ENCODE measurements at places on chromosomes 4 and X. TPM values are rescaled to one million over a fixed set of nuclear protein-coding genes. Genes with fewer than 3 reads are reported as not detected.

DNA sequence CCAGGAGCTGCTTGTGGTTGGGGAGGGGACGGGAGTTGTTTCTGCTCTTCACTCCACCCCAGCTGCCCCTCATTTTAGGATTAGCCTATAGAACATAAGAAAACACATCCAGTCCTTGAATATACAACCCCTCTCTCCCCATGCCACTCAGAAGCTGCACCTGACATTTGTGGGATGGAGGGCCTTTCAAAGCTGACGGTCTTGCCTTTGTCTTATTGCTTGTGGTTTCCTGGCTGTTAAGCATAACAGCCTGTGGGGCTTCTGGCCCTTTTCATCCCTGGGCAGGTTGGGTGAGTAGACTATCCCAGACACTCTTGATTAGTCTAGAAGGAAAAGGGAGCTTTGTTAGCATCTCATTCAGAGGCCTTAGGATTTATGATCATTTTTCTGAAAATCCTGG, 407.6 kb upstream of the BOD1L1 start:
- DNase-seq: no peak

The TLR2 gene
- total RNA-seq: 6.6 TPM

- DNase-seq: no peak
Observed at GRCh38 chr4:60619531-60620305, 580.4 kb upstream of the ADGRL3 start.

- DNase-seq: no peak
Observed at GRCh38 chrX:20231598-20231997, 35.1 kb downstream of the RPS6KA3 start.

DNA sequence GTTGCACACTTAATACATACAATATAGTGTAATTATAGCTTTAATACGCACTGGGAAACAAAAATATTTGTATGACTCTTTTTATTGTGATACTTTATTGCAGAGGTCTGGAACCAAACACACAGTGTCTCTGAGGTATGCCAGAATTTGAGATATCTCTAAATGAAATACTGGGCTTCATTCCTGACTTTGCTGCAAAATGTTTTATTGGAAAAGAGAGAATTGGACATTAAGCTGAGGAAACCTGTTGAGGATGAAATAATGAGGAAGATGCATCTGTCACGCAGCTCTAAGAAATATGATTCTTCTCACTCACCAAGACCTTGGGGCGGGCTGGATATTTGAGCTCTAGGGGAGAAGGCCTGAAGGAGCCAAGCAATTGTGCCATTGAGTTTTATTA, 242.1 kb downstream of the CPE start:
- DNase-seq: no peak

DNA sequence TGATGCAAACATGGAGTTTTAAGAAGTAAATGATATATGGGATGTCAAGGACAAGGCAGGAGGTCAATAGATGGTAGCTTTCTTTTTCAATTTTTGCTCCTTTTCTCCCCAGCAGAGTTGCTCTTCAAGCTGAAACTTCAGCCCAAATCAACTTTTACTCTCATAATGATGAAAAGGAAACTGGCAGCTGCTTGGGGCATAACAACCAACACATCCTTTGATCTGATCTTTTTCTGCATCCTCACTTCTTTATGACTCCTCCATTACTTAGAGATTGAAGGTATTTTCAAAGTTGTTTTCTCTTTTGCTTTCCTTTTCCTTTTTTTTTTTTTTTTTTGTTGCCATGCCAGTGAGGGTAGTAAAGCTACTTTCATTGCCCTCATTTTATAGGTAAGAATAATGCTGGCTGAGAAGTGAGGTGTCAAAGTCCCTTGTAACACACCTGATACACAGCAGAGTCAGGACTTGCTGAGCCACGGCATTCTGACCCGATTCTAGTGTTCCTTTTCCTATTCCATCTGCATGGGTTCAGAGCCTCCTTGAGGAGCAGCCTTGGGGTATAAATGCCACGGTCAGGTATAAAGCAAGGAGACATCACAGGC, 26.9 kb downstream of the SLC2A9 start:
- peak; percentile 3 for DNase-seq

All from naive thymus-derived CD4-positive, alpha-beta T cell (primary cell).